ENCODE measurements at places on chromosomes 7 and 10. TPM values are rescaled to one million over a fixed set of nuclear protein-coding genes. Genes with fewer than 3 reads are reported as not detected.

DNA sequence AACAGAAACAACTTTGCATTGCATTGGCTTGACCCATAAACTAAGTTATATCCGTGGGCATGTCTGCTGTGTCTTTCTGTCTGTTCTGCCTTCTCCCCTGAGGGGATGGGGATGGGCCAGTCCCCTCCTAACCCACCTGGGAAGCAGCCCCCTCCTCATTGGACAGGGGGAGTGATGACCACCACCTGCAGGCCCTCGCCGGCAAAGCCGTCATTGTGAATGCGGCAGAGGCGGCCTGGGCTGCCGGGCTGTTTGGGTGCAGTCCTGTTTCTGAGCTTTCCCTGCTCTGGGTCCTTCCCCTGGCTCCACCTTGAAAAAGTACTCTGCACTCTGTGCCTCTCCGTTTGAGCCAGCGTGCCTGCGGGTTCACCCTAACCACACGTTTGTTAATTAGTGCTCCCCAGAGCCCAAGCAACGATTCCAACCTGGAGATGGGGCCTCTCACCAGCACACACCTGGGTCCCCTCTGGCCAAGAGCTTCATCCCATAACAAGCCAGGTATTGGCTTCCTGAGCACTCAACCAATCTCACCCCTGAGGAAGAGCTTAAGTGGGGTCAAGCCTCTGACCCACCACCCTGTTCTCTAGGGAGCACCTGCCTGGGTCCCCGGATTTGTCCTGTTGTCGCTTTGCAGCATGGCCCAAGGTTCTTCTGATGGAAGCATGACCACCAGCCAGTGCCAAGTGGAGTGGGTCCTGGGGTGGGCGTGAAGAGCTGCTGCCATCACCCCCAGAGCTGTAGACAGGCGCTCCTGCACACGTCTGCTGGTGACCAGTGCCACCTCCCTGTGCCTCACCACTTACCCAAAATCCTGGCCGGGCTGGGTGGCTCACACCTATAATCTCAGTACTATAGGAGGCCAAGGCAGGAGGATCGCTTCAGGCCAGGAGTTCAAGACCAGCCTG is 39.4 kb upstream of the ZMIZ2 start:
- DNase-seq: no peak
- H3K27me3 ChIP-seq: no peaks in the 10 kb centered on the region
- no peak overlapping the region for H3K27ac ChIP-seq
- no peaks in the 10 kb centered on the region for H3K36me3 ChIP-seq
- H3K4me1 ChIP-seq: no peaks in the 10 kb centered on the region

DNA sequence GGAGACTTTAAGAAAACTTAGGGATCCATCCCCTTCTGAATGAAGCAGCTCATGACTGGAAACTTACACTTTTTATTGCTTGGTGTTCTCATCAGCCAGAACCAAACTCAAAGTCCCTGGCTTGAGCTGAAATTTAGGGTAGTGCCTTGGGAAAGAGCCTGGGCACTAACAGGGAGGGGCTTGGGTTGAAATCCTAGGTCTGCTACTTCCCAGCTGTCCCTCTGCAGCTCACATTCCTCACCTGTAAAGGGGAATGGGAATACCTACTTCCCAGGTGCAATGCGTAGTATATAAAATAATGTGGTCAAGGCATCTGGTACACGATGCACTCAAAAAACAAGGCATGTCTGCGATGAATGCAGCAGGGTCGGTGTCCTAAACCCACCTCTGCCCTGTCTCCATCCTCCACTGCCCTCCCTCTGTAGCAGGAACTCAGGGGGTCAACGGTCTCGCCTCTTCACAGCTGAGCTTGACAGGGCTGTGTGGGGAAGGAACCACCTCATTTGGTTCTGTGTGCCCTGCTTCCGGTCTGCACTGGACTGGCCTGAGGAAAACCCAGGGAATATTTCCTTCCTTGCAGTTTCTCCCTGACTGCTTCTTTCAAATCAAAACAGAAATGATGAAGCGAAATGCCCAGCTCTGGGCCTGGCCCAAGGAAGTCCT is 80.0 kb downstream of the COBL start:
- H3K27ac ChIP-seq: no peak overlapping the region
- DNase-seq: no peak
- H3K27me3 ChIP-seq: no peaks in the 10 kb centered on the region
- no peak overlapping the region for H3K4me3 ChIP-seq

GRCh38 chr7:37971491-37971890 is 51.1 kb downstream of the EPDR1 start:
- DNase-seq: no peak
- no peaks in the 10 kb centered on the region for H3K27me3 ChIP-seq
- H3K4me3 ChIP-seq: no peak overlapping the region
- no peak overlapping the region for H3K27ac ChIP-seq

The CUBN gene
- total RNA-seq: 4.0 TPM

GRCh38 chr10:94133239-94133638 is 139.5 kb downstream of the PLCE1 start:
- no peaks in the 10 kb centered on the region for H3K27me3 ChIP-seq
- H3K4me3 ChIP-seq: no peak overlapping the region
- no peaks in the 10 kb centered on the region for H3K4me1 ChIP-seq
- no peak overlapping the region for H3K27ac ChIP-seq
- no peaks in the 10 kb centered on the region for H3K36me3 ChIP-seq

GRCh38 chr10:44427479-44427878 is 42.6 kb upstream of the CXCL12 start:
- DNase-seq: no peak
- no peaks in the 10 kb centered on the region for H3K4me1 ChIP-seq
- no peaks in the 10 kb centered on the region for H3K36me3 ChIP-seq

DNA sequence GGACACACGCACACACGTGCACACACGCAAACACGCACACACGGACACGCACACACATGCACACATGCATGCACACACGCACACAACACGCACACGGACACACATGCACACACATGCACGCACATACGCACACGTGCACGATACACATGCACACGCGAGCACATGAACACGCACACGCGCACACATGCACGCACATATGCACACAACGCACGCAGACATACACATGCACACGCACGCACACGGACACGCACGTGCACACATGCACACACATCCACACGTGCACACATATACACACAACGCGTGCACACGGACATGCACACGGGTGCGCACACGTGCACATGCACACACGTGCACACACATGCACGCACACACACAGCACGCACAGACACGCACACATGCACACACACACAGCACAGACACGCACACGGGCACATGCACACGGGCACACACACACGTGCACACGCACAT is 17.3 kb upstream of the GPER1 start:
- H3K27ac ChIP-seq: no peak overlapping the region
- no peaks in the 10 kb centered on the region for H3K27me3 ChIP-seq
- no peak for DNase-seq
- H3K4me1 ChIP-seq: peaks cover 4% of the 10 kb centered on the region
- H3K4me3 ChIP-seq: no peak overlapping the region

DNA sequence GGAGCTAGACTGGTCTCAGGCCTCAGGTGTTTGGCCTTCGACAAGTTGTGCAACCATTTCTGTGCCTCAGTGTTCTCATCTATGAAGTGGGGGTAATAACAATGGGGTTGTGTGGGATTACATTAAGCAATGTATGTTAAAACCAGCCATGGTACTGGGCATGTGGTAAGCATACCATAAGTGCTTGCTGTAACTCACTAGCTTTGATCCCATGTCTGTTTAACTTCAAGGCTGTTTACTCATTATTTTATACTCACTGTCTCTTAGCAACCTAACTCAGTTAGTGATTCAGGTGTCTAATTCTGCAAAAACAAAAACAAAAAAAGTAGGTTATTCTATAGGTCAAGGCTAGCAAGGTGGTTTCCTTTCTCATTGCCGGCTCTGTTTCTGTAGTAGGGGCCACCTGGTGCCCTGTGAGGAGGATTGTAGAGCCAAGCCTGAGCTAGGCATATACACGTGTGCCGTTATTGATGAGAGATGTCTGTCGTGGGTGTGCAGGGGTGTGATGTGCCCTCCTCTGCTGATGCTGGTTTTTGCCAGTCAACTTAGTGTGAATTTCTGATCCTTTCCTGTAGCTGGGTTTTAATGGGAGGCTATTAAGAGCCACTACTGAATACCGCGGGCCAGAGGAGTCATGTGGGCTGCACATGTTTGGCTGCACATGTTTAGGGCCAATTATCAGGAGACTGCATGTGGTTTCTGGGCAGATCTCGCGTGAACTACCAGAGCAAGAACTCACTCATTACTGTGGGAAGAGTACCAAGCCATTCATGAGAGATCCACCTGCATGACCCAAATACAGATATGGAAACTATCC is 56.2 kb downstream of the EEPD1 start:
- H3K4me1 ChIP-seq: peaks cover 14% of the 10 kb centered on the region
- no peak overlapping the region for H3K27ac ChIP-seq
- H3K36me3 ChIP-seq: no peaks in the 10 kb centered on the region
- H3K27me3 ChIP-seq: no peaks in the 10 kb centered on the region
- H3K4me3 ChIP-seq: no peak overlapping the region

The COBL gene
- total RNA-seq: 5.2 TPM

The FOXL3 gene
- not detected for total RNA-seq

The C7orf33 gene
- total RNA-seq: not detected

DNA sequence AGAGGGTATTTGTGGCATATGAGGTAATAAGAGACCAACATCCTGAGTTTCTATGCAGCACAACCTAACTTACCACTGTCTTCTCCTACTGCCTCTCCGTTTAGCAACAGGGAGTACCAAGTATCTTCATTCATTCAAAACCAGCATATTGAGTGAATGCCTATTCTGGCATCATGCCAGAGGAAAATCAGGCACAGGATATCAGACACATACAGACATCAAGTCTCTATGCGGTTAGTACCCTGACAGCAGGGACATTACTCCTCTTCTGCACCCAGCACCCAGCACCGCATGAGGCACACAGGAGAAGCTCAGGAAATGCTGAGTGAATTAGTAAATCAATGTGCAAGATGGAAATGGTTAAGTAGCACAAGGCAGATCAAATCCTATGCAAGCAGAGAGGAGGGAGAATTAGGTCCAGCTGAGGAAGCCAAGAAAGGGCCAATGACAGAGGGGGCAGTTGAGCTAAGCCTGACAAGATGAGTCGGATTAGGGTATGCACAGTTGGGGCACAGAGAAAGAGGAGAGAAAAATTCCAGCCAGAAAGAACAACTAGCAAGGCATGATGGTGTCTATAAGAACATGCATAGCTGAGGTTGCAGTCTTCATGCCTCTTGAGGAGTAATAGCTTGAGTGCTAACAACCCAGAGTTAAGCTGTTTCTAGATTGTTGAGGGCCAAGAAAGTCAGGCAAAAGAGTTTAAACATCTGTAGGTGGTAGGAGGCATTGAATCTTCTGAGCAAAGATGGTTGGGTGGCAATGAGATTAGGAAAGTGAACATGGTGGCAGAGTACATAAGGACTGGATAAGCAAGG is 146.0 kb downstream of the PLXNA4 start:
- H3K27ac ChIP-seq: no peak overlapping the region
- no peaks in the 10 kb centered on the region for H3K27me3 ChIP-seq
- no peaks in the 10 kb centered on the region for H3K36me3 ChIP-seq
- no peak for DNase-seq
- H3K4me1 ChIP-seq: peaks cover 4% of the 10 kb centered on the region
